ENCODE measurements at places on chromosomes 1 and 21. TPM values are rescaled to one million over a fixed set of nuclear protein-coding genes. Genes with fewer than 3 reads are reported as not detected.

Gene CFHR2
- total RNA-seq: 295 TPM

Gene CTBS
- total RNA-seq: 27.2 TPM

Gene TNFSF4
- total RNA-seq: 0.58 TPM

Gene CD164L2
- total RNA-seq: not detected

Gene RGSL1
- total RNA-seq: not detected

Gene PLPPR4
- 0.10 TPM for total RNA-seq

Gene FAM20B
- total RNA-seq: 19.9 TPM

Gene MCOLN3
- total RNA-seq: 0.05 TPM

Gene CATSPER4
- not detected for total RNA-seq

Gene DLGAP3
- 0.10 TPM for total RNA-seq

Gene CRYZL1
- total RNA-seq: 10.4 TPM

Gene ZNF593OS
- not detected for total RNA-seq

Gene RIMS3
- total RNA-seq: 1.0 TPM

Gene PAX7
- not detected for total RNA-seq

Gene C1orf21
- total RNA-seq: 19.6 TPM

Gene CAMK2N1
- 27.4 TPM for total RNA-seq

Gene TRIM62
- total RNA-seq: 1.4 TPM

Gene TFF1
- 0.83 TPM for total RNA-seq

Gene OXCT2
- not detected for total RNA-seq

Gene HSPA6
- 0.48 TPM for total RNA-seq

Gene CTSE
- not detected for total RNA-seq

Gene IL19
- not detected for total RNA-seq

Gene SPATA21
- not detected for total RNA-seq

Gene CD5L
- 11.9 TPM for total RNA-seq

Data from left lobe of liver (tissue), 2 donors.